ENCODE measurements at places on chromosomes 16 and 17. TPM values are rescaled to one million over a fixed set of nuclear protein-coding genes. Genes with fewer than 3 reads are reported as not detected.

GRCh38 chr17:80771612-80772005 is 220.0 kb upstream of the CHMP6 start:
- DNase-seq = no peak

Gene MYH11
- total RNA-seq = not detected

- DNase-seq = no peak
Measured at GRCh38 chr16:80012586-80012985, 412.0 kb upstream of the MAF start.

DNA sequence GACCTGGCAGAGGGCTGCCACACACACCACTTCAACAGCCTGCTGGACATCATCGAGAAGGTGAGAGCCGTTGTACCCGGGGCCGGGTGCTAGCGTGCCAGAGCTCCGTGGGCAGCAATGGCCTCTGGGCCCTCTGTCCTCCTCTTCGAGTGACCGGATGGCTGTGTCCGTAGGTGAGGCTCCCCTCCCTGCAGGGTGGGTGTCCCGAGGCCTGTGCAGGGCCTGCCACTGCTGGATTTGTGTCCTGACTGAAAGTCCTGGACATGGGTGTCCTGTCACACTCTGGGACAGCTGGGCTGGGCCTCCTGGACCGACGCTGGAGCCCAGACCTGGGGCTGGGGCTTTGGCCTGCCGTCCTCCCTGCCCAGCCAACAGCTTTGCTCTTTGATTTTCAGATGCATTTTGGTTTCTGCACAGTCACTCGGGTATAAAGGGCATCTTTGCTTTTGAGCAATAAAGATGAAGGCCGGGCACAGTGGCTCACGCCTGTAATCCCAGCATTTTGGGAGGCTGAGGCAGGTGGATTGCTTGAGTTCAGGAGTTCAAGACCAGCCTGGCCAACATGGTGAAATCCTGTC is 16.7 kb downstream of the TSC2 start:
- DNase-seq = no peak

DNA sequence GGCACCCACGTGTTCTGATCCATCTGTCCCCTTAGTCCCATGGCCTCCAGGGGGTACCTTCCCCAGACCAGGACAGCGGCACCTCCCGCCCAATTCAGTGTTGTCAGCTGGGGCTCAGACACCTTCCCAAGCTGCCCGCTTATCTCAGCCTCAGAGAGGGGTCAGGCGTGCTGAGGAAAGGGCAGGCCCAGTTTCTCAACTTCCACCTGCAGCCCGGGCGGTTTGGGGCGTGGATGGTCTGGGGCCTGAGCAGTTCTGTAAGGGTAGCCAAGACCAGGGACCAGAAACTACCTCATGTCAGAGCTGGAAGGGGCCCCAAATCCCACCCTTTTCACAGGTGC is 5.1 kb downstream of the PLCD3 start:
- no peak for DNase-seq

All from glomerular endothelial cell (primary cell).